GM23248 (cell line): ENCODE measurements at places on chromosomes 1 and 21. TPM values are rescaled to one million over a fixed set of nuclear protein-coding genes. Genes with fewer than 3 reads are reported as not detected.
A peak's percentile ranks its signal among the peaks of the same experiment; 100 is the strongest.

- peak; percentile 20 for DNase-seq
These were observed 105.1 kb upstream of the DPH5 start for GRCh38 chr1:101130673-101131072.

DNA sequence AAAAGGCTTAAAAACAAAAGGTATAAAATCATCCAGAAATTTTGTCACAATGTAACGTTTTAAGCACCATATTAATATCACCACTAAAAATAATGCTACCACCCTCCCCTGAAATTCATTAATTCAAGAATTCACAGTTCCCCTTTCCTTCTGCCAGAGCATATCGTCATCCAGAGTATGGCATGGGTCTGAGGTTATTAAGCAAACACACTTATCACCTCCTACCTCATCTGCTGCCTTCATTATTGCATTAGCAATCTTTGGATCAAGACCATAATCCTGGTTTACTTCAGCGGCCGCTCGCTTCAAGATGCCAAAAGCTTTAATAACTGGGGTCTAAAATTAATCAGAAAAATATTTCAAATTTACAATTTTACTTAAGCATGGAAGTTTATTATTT is 6.2 kb downstream of the FH start:
- DNase-seq, result no peak

DNA sequence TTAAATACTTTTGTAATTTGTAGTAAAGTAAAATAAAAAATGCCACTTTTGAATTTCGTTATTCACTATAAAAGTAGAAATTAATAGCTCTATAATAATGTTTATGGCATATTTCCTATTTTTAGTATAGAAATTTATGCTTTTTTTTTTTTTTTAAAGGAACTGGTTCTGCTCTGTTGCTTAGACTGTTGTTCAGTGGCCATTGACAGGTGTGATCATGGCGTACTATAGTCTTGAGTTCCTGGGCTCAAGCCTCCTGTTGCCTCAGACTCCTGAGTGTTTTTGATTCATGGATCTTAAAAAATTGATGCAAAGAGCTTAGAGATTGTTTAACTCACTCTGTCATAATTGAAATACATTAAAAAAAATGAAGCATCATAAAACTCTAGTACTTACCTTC is 53.6 kb downstream of the RPS6KC1 start:
- DNase-seq, result no peak

DNA sequence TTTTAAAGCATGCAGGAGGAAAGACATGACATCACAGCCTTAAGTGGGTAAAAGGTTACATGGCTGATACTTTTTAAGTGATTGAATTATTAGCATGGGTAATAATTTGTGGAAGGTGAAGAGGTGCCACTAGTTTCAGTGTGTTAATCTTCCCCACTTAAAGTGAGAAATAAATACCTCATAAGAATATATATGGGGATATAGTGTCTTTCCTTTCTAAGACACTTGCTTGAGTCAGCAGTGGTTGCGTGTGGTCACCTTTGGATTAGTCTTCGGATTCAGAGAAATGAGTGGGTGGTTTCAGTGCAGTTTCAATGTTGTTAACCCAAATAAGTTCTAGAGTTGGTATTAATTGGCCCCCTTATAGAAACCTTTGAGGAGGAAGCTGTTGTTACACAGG is 94.1 kb downstream of the ADGRL2 start:
- DNase-seq, result peak; percentile 22

GRCh38 chr1:156356875-156357534 is 12.0 kb upstream of the RHBG start:
- DNase-seq, result peak; percentile 57

DNA sequence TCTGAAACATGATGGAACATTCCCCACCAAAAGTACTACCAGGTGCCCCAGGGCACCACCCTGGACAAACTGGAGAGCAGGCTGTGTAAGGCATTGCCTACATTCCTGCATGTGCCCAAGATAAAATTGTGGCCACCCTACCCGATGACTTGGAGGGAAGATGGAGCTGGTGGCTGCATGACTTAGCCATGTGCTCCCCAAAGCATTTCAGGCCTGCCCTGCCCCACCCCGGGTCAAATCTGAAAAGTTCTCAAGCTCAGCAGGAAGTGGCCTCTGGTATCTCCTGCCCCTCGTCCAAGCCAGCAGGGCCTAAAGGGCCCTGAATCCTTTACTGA is 8.5 kb downstream of the CD2 start:
- no peak for DNase-seq

DNA sequence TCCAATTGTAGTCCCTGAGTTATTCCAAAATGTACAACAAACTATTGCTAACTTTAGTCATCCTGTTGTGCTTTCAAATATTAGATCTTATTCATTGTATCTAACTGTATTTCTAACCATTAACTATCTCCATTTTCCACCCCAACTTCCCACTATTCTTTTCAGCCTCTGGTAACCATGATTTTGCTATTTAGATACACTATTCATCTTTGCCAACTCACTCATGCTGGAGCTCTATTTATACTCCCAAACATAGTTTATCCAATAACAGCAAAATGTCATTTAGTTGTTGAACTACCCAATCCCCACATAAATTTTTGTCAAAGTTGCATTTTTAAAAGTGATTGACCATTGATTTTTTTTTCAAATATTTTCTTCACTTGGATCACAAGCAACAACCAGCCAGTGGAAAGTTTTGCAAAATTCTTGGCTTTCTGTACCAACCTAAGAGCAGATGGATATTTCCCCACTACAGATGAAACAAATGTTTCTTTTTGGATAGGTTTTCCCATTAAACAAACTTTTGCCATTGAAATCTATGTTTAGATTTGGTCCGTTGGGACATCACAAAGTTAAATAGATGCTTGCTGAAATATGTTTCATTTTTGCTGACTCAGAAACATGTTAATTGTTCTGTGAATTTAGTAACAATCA is 866.0 kb downstream of the LTN1 start:
- no peak for DNase-seq

DNA sequence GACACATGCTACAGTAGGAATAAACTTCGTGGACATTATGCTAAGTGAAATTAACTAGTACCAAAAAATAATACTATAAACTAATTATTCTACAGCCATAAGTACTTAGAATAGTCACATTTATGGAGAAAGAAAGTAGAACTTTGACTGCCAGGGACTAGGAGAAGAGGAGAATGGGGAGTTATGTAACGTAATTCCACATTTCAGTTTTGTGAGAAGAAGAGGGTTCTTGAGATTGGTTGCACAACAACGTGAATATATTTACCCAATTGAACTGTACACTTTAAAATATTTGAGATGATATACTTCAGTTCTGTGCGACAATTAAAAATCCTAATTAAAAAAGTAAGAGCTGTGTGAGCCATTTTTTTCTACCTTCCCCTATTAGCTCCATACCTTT is 1412.9 kb downstream of the PLA2G4A start:
- no peak for DNase-seq

DNA sequence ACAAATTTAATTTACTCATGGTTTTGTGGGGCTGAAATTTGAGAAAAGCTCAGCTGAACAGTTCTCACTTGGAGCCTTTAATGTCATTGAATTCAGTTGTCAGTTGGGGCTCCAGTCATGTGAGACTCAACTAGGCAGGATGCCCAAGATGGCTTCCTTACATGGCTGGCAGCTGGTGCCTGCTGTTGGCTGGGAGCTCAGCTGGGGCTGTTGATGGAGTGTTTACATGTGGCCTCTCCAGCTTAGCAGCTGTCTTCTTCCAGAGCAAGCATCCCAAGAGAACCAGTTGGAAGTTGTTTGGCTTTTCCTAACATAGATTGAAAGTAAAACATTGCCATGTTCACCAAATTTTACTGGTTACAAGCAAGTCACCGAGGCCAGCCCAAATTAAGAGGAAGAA is 81.8 kb upstream of the KCNA3 start:
- DNase-seq, result no peak

DNA sequence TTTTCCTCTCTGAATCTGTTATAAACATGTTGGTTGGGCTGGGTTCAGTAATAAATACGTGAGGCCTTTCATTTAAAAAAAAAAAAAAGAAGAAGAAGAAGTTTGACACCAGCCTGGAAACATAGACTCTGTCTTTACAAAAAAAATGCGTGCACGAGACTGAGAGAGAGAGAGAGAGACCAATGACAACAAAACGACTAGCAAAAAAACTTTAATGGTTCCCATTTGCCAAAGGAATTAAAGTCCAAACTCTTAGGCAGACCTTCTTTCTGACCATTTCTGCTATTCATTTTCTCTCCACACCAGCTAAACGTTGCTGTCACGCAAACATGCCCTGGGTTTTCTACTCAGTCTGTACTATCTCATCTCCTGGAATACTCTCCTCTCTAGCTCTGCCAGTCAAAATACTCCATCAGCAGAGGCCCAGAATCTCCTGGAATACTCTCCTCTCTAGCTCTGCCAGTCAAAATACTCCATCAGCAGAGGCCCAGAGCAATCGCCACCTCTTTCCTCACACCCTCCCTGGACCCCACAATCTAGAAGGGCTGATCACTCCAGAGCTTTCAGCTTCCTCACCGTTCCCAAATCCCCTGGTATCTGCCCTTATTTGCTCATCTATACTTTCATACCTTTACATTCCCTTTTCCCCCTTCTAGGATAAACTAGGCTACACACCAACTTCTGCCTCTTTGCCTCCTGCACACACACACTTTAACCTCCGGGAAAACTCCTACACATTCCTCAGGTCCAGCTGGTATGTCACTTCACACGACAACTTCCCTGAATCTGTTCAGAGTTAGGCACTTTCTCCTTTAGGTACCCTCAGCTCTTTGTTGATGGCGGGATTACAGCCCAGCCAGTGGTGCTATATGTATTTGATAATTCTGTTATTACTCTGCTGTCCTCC is 100.0 kb downstream of the CDC7 start:
- no peak for DNase-seq

- DNase-seq, result peak; percentile 37
These were observed 87.4 kb upstream of the ERRFI1 start for GRCh38 chr1:8113262-8114220.

GRCh38 chr1:24737368-24738117 is 7.7 kb upstream of the CLIC4 start:
- DNase-seq, result no peak

GRCh38 chr1:90043586-90043985 is 48.7 kb downstream of the ZNF326 start:
- no peak for DNase-seq

GRCh38 chr1:223290397-223290796 is 73.6 kb downstream of the SUSD4 start:
- no peak for DNase-seq

- peak; percentile 68 for DNase-seq
These were observed 4.7 kb downstream of the SNAPIN start for GRCh38 chr1:153663211-153663610.

- DNase-seq, result no peak
These were observed 1.9 kb downstream of the TNFRSF18 start for GRCh38 chr1:1204425-1204920.

GRCh38 chr1:41222496-41222895 is 19.6 kb downstream of the SCMH1 start:
- no peak for DNase-seq

GRCh38 chr1:246301553-246302250 is 205.4 kb downstream of the SMYD3 start:
- DNase-seq, result peak; percentile 63

GRCh38 chr1:161287482-161288054 is 22.2 kb downstream of the MPZ start:
- DNase-seq, result no peak

- no peak for DNase-seq
These were observed 55.7 kb downstream of the MRPL39 start for GRCh38 chr21:25551569-25551968.

- DNase-seq, result no peak
These were observed 9.6 kb downstream of the FCRL5 start for GRCh38 chr1:157542676-157543075.

- DNase-seq, result no peak
These were observed 59.8 kb downstream of the CAPN9 start for GRCh38 chr1:230807029-230807428.

DNA sequence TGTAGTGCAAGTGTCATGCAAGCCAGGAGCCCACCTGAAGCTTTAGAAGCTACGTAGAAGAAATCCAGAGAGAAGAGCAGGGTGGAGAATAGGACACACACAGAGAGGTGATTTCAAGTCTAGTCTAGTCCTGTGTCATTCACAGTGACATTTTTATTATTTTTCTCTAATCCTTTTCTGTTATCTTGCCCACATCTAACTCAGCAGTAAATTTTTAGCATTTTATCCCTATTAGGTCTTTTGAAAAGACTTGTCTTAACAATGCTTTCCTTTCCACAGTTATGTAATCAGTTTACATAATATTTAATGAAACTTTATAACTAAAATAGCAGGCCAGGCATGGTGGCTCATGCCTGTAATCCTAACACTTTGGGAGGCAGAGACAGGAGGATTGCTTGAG is 198.6 kb downstream of the ADGRL2 start:
- no peak for DNase-seq

DNA sequence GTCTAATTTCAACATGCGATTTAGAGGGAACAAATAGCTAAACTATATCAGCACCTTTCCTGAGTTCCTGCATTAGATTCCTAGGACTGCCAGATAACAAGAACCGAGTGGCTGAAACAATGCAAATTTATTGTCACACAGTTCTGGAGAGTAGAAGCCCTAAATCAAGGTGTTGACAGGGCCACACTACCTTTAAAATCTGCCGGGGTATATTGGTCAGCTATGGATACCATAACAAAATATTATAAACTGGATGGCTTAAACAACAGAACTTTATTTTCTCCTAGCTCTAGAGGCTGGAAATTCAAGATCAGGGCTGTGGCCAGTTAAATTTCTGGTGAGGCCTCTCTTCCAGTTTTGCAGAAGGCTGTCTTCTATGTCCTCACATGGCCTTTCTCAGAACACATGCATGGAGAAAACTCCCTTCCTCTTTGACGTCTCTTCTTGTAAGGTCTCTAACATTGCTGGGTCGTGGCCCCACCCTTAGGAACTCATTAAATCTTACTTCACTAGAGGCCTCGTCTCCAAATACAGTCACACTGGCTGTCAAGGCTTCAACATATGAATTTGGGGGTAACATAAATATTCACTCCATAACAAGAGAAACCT is 144.3 kb downstream of the FCRL5 start:
- DNase-seq, result no peak

GJA5 gene
- total RNA-seq, result 2.3 and 3.2 TPM in 2 replicates

ESRRG gene
- not detected in 2 replicates for total RNA-seq

MCOLN3 gene
- 0.51 and 0.54 TPM in 2 replicates for total RNA-seq

WDR64 gene
- not detected in 2 replicates for total RNA-seq

AGT gene
- not detected in 2 replicates for total RNA-seq

C1orf198 gene
- total RNA-seq, result 108 and 123 TPM in 2 replicates

AVPR1B gene
- not detected in 2 replicates for total RNA-seq

ESPN gene
- total RNA-seq, result not detected in 2 replicates

HES3 gene
- not detected in 2 replicates for total RNA-seq

NGF gene
- total RNA-seq, result 27.1 and 28.1 TPM in 2 replicates

SUSD4 gene
- 2.0 and 3.9 TPM in 2 replicates for total RNA-seq

CD52 gene
- total RNA-seq, result not detected in 2 replicates

KRTAP21-2 gene
- total RNA-seq, result not detected in 2 replicates

SLC45A3 gene
- total RNA-seq, result 1.2 and 1.8 TPM in 2 replicates

TACSTD2 gene
- total RNA-seq, result 1.5 and 1.6 TPM in 2 replicates

TNFRSF9 gene
- total RNA-seq, result 0.13 TPM in 1 of 2 replicates, not detected in the other
